Activated CD8-positive, alpha-beta T cell treated with anti-CD3 and anti-CD28 coated beads, Interleukin-2, amount 10 ng/mL, durations not matched to agents 7 days and 5 days (primary cell): ENCODE measurements at places on chromosomes 2 and 18. TPM values are rescaled to one million over a fixed set of nuclear protein-coding genes. Genes with fewer than 3 reads are reported as not detected.
A peak's percentile ranks its signal among the peaks of the same experiment; 100 is the strongest.

Gene TPO
- not detected for total RNA-seq

Gene LINC00305
- not detected for total RNA-seq

Gene ANKRD30B
- total RNA-seq = not detected

Gene CDH2
- 0.11 TPM for total RNA-seq

DNA sequence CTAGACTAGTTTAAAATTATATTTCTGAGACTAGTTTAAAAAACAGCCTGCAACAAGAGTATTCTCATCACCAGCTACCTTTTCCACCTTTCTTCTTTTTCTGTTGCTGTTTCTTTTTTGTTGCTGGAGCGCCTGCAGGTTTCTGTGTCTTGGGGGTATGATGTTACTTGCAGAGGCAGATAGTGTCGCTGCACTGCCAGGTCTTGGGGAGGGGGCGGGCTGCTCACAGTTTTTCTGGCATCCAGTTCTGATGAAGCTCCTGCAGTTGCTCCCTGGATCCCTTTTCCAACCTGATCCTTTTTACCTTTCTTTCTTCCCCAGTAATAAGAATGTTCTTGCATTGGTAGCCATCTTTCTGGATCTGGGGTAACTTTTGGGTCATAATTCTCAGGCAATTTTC lies 8.0 kb upstream of the C18orf32 start:
- no peak for DNase-seq

- DNase-seq = no peak
Observed at GRCh38 chr2:149038442-149039212, at the start of gene LYPD6B. Gene LYPD6B, plus strand, starts transcription at chr2:149038699. Its CDS starts 92,250 bp downstream, at chr2:149130949.

- DNase-seq = no peak
Observed at GRCh38 chr18:251572-251971, 16.3 kb downstream of the THOC1 start.

DNA sequence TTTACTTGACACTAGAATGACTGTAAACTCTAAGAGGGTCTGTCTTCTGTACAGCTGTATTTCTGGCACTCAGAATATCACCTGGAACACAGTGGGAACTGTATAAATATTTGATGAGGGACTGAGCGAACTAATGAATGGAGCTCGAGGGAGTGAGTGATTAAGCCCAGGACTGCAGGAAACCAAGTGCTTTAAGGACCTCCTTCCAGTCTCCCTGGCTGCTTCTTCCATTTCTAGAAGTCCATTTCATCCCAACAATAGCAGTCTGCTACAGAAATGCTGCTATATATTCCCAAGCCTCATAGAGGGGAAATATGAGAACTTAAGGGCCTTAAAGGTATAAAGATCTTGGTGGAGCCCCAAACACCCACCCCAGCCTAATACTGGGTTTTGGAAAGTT lies 2.8 kb upstream of the IL1RL2 start:
- DNase-seq = no peak

DNA sequence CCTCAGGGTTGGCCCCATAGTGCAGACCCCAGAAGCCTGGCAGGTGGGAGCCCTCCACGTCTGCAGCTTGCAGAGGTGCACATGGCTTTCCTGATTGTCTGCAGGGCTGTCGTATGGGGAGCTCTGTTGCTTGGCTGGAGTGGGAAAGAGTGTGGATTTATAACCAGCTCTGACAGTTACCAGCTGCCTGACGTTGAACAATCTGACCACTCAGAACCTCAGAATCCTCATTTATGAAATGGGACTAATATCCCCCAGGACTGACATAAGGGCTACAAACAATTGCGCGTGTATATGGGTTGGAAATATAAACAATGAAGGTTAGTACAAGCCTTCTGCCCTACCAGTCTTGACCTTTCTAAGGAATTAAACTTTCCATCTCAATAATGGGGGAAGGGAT lies 13.9 kb upstream of the PXDN start:
- no peak for DNase-seq

GRCh38 chr2:23465936-23466335 lies 81.0 kb downstream of the KLHL29 start:
- no peak for DNase-seq

DNA sequence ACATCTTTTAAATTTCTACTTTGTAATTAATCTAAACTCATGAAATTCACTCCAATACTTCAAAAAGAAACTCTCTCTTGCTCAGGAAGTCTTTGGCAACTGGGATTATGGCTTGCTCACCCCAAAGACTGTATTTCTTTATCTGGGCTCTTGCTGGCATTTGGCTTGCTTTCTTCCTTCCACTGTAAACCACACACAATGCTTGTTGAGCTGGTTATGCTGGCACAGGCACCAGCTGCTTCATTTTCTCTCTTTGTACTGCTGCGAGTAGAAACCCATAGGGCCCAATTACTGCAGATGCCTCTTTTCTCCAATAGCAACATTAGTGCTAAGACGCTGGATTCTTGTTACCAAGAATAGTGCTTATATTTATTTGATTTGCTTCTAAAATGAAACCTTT lies 51.4 kb downstream of the SLC38A11 start:
- no peak for DNase-seq

GRCh38 chr2:238567067-238567855 lies 140.5 kb downstream of the ASB1 start:
- DNase-seq = no peak

DNA sequence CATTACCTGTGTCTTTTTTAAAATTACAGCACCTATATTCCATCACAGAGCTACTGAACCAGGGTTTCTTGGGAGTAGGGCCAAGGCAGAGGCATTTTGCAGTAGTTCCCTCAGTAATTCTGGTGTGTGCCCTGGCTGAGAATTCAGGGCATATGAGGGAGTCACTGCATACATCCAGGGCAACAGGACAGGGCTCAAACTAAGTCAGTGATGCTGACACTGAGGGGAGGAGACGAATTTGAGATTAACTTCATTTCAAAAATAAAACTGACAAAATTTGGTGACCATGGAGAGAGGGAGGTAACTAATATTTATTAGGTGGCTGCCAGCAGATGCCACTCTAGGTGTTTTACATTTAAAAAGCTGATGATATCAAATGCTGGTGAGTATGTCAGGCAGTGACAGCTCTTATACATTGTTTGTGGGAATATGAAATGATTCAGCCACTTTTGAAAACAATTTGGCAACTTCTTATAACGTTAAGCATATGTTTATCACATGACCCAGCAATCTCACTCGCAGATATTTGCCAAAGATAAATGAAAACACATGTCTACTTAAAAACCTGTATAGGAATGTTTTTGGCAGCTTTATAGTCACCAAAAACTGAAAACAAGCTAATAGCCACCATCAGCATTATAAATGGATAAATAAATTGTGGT lies 20.3 kb downstream of the STRADB start:
- DNase-seq = no peak

DNA sequence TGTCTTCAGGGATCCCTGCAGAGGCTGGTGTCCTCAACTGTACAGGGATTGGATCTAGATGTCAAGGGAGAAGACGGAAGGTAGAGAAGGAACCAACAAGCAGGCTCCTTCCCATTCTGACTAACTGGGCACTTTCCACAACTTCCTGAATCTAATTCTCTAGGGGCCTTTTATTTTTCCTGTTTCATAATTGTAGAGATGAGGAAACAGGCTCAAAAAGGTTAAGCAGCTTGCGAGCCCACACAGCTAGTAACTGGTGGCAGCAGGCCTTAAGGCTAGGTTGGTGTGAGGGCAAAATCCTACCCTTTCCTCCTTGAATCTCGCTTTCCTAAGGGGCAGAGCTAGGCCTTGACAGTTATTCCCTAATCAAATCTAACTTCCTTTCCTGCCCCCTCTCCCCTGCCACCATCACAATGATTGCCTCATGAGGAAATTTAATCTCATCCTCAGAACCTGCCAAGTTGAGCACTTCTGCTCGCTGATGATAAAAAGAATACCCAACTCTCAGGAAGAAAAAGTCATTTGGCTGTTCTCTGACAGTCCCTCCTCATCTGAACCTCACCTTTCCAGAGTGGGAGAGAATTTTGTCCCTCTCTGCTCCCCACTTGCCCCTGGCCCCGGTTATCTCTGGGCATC lies 35.7 kb upstream of the POLE4 start:
- DNase-seq = no peak

DNA sequence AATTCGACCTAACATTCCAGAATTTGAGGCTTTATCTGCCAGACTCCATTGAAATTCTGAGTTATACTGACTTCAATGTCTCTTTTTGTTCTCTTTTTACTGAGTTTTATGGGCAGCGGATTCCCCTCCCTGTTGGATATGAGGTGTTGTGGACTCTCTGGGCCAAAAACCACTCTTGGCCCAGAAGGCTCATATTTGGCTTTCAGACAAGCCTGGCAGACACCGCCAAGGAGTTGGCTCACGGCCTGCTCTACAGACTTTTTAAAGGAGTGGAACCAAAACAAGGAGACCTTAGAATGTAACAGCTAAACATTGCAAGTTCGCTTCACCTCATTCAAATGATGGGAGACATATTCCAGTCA lies 206.4 kb upstream of the NCKAP5 start:
- DNase-seq = no peak

- DNase-seq = no peak
Observed at GRCh38 chr2:6955511-6956136, 38.4 kb downstream of the RNF144A start.

- DNase-seq = no peak
Observed at GRCh38 chr18:75714766-75715165, 287.3 kb upstream of the SMIM21 start.

- no peak for DNase-seq
Observed at GRCh38 chr18:48340560-48340959, 68.6 kb downstream of the ZBTB7C start.

DNA sequence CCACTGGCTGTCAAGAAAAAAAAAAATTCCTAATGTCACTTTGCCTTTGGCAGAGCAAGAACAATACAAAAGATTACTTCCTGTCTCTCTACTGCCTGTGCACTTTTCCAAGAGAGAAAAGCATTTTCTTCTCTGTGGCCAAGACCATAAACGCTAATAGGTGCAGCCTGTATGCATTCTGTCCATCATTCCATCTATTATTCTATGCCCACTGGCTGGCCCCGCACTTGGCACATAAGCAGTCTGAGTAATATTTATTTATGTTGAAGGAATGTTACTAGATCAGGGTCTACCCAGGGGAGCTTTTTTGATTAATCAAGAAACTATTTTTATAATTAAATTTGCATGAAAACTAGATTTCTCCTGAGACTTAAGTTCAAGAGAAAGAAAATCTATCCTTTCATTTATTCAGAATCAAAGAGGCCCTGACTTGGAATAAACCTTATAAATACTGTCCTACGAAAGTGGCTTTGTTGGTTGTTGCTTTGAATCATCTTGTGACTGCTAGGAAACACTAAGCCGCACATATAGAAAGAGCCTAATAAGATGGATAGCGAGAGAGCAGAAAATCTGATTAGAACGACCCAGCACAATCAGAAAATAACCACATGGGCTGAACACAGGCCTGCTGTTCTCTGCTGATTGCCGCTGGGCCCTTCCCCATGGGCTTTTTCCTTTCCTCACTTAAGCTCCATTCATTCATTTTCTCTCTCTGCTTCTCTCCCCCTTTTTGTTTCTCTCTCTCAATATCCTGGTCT lies 59.4 kb downstream of the MMADHC start:
- no peak for DNase-seq

GRCh38 chr2:73290049-73290839 lies 3.1 kb downstream of the EGR4 start:
- peak; percentile 76 for DNase-seq

- DNase-seq = no peak
Observed at GRCh38 chr2:64262071-64262470, 117.9 kb upstream of the PELI1 start.

DNA sequence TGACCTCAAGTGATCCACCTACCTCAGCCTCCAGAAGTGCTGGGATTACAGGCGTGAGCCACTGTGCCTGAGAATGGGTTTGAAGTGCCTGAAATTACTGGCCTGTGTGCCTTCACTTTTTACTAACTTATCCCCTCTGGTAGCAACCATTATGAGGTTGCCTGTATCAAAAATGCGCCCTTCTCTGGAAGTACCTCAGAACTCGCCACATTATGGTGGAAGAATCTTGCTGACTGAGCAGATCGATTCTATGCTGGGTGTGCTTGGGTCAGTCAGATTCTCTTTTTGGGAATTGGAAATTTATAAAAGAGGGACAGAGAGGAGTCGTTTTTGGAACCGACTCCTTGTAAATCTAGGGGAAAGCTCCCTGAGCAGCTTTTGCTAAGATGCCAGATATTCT lies 8.2 kb downstream of the LHCGR start:
- no peak for DNase-seq

DNA sequence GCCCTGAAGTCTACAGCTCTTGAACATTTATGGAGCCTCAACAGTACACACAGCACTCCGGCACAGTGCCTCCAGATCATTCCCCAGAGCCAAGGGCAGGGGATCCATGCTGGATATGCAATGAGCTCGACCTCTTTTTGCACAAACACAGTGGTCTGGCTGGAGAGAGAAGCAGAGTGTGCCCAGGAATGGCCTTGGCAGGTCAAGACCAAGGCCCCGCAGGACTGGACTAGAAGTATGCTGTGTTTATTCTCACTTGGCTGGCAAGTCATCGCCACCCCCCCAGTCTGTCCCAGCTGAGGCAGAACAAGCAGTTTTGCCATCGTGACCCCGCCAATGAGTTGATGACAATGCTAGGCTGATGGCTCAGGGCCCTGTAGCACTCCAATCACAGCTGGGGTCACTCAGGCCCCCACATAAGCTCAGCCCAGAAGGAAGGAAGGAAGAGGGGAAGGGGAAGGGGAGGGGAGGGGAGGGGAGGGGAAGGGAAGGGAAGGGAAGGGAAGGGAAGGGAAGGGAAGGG lies 212.1 kb downstream of the TTC32 start:
- no peak for DNase-seq

- no peak for DNase-seq
Observed at GRCh38 chr2:104521247-104521646, 332.7 kb upstream of the POU3F3 start.

DNA sequence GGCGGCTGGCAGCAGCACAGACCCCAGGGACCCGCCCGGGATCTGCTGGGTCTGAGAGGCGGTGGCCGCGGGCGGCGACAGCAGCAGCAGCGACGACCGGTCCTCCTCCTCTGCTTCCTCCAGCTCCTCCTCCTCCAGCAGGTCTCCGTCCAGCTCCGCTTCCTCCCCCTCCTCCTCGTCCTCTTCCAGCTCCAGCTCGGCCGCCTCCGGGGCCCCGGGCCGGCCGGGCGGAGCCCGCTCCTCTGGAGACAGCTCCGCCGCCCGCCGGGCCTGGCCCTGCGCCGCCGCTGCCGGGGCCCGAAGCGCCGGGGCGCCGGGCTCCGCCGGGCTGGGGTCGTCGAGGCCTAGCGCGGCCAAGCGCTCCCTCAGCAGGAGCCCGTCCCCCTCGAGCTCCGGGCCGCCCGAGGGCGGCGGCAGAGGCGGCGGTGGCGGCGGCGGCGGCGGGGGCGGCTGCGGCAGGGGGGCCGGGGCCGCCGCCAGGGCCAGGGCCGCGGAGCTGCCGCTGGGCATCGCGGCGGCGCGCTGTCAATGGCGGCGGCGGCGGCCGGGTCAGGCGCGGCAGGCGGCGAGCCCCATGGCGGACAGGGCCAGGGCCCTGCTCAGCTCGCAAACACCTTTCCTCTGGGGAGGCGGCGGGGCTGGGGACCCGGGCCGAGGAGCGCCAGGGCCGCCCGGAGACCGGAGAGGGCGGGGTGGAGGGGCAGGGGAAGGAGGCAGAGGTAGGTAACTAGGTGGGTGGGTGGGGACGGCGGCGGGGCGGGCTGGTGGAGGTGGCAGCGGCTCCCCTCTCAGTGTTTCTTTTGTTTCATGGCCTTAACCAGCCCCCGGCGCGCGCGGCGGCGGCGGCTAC lies 445 bp downstream of the MEX3C start:
- DNase-seq = peak; percentile 54

GRCh38 chr2:47019532-47019931 lies 103.9 kb upstream of the MCFD2 start:
- DNase-seq = no peak

- no peak for DNase-seq
Observed at GRCh38 chr2:16774091-16774490, 108.5 kb upstream of the CYRIA start.
